T-helper 17 cell (primary cell): ENCODE measurements at places on chromosomes 12 and 14. TPM values are rescaled to one million over a fixed set of nuclear protein-coding genes. Genes with fewer than 3 reads are reported as not detected.

DNA sequence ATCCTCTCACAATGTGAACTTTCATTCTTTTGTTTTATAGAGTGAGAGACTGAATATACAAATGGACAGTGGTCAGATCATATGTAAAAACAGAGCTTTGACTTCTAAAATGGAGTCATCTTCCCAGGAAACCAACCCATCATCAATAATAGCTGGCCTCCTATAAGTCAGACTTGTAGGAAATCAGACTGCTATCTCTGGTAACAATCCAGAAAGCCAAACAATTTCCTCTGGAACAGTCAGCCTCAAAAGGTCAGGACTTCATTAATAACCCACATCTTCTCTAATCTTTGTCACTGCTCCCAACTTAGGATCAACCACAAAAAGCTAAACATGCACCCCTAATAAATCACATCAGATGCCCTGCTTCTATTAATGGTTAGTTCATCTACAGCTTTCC, 227.9 kb upstream of the G2E3 start:
- DNase-seq = no peak

- no peak for DNase-seq
These were observed 1.2 kb downstream of the PYROXD1 start for GRCh38 chr12:21438643-21439042.

Gene DEPDC4
- not detected for total RNA-seq

Gene AMHR2
- total RNA-seq = not detected

Gene MMP19
- not detected for total RNA-seq
